NCI-H2081 treated with DMSO at 0.1 percent for 48 hours (cell line): ENCODE measurements at places on chromosomes 2 and 18.

DNA sequence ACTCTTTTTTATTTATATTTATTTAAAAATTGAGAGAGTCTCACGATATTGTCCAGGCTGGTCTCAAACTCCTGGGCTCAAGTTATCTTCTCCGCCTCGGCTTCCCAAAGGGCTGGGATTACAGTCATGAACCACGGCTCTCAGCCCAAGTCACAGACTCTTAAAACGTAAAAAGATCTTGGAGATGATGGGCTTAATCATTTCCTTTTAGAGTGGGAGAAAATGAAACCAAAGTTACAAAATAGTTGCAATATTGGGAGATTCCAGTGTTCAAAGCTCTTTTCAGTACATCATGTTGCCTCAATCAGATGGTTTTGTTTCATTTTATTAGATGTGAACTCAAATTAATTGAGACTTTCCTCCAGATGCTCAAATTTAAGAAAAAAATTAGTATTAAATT lies 151.4 kb upstream of the XPO1 start:
- DNase-seq: no peak

DNA sequence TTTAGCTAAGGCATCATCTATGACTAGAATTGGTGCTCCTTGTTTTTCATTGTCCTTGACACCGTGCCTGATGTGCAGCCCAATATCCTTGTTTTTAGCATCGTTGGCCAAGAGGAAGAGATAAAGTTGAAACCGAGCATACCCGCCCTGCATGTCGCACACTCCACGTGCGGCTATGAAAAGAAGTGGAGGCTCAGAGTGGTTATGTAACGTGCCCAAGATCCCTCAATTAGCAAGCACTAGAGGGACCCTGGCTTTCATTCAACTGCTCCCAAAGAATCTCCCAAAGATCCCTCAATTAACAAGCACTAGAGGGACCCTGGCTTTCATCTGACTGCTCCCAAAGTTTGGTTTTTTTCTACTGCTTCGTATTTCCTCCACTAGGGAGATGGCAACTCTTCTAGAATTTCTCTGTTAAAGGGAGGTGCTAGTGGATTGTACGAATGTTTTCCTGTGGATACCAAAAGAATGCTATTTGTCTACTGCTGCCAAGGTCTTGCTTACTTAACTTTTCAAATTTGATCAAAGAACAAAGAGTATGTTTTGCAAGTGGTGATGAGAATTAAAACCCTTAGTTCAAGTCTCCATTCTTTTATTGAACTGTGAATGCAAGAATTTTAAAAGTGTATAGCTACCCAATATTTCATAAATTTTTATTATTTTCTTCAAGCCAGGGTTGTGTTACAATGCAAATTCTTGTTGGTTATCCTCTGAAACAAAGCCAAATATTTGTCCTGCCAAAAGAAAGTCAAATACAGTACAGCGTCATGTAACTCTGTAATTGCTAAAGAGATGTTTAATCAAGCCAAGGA lies 92.1 kb downstream of the AOX1 start:
- DNase-seq: no peak

- no peak for DNase-seq
Measured at GRCh38 chr2:55133467-55134315, 83.4 kb upstream of the RTN4 start.

GRCh38 chr2:11056614-11057013 lies 98.7 kb upstream of the SLC66A3 start:
- no peak for DNase-seq

DNA sequence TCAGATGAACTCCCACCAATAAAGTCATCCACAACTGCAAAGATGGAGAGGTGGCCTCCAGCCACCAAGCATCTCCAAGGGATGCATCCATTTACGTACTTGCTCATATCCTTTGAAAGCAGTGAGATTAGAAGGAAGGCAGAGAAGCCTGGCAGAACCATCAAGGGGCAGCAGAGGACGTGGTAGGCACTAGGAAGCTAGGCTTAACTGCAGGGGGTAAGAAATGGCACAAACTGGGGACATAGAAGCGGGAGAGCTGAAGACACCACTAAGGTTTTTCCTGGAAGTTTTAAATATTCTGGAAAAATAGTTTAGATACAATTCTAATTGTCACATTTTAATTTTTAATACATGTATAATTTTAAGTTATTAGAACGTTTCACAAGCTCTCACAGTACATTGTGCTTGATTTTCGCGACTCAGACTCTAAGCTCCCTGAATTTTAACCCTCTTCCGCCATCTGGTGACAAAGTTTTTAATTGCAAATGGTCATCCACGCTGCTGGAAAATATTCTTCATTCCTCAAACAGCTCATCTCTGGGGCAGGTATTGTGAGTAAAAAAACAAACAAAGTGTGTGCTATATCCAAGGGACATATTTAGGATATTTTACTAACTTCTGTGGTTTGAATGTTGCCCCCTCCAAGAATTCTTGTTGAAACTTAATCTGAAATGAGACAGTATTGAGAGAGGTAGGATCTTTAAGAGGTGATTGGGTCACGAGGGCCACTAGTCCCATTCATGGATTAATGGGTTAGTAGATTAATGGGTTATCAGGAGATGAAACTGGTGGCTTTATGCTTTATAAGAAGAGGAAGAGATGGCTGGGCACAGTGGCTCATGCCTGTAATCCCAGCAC lies 1.6 kb upstream of the PSTPIP2 start:
- DNase-seq: no peak

DNA sequence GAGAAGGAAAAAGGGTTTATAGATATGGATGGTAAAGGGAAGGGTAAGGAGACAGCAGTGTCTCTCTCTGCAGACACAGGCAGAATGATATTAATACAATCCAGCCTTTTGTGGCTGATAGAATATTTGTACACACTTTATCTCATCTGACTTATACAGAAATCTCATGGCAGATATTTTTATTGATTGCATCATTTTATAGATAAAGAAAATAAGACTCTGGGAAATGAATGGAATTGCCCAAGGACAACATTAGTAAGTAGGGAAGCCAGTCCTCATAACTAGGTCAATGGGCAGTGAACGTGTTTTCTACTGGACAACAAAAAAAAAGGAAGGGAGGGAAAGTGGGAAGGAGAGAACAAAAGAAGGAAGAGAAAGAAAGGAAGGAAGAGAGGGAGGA lies 236.4 kb upstream of the EPHA4 start:
- no peak for DNase-seq

GRCh38 chr2:55779459-55780421 lies 86.1 kb upstream of the PNPT1 start:
- DNase-seq: no peak

DNA sequence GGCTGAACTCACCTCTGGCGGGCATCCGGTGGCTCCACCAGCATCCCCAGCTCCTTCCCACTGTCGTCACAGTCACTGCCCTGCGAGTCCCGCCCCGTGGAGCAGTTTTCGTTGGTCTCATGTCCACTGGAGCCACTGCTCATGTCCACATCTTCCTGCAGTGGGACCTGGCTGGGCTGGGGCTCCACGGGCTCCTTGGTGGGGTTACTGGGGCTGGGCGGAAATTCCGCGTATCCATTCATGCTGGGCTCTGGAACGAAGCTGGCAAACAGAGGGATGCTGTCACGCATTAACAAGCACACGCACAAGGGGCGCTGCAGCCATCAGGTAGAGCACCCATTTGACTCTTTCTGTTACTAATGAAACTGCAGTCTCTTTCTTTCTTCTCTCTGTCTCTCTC lies 10.7 kb downstream of the PER2 start:
- DNase-seq: no peak

GRCh38 chr2:207370646-207371045 lies 159.1 kb upstream of the CREB1 start:
- no peak for DNase-seq

GRCh38 chr2:75348307-75348706 lies 149.0 kb upstream of the TACR1 start:
- DNase-seq: no peak

- DNase-seq: no peak
Measured at GRCh38 chr18:2985628-2986027, 27.3 kb downstream of the LPIN2 start.

DNA sequence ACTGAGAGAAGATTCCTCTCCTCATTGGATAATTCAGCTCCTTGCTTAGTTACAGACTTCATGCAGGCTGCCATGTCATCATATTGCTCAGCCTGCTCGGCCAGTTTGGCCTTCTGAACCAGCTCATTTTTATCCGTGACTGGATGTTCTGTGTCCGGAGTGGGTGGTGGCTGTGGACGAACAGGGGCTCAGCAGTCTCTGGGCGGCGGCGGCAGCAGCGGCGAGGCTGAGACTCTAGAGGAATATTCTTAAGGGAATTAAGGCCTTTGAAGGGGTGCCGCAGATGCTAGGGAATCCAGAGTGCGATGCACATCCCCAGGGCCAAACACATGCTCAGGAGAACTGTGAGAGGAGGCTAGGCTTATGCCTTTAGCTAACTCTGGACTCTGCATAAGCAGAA lies 97.9 kb upstream of the GYPC start:
- no peak for DNase-seq

- no peak for DNase-seq
Measured at GRCh38 chr2:136534811-136535210, 230.5 kb upstream of the THSD7B start.

DNA sequence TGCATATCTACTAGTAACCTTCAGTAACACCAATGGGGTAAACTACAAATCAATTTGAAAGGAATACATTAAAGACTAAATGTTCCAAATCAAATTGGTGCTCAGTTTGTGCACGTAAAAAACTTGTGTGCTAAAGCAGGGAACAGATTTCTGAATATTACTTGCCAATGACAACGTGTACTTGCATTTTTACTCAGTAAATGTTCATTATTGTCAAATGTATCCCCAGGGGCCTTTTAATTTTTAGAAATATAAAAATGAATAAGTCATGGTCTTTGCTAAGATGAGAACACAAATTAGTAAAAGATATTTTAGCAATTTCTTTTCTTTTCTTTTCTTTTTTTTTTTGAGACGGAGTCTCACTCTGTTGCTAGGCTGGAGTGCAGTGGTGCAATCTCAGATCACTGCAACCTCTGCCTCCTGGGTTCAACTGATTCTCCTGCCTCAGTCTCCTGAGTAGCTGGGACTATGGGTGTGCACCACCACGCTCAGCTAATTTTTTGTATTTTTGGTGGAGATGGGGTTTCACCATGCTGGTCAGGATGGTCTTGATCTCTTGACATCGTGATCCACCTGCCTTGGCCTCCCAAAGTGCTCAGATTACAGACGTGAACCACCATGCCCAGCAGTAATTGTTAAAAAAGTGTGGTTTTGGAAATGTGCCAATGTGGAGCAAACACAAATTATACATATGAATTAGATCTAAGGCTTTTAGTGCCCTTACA lies 52.6 kb downstream of the PMAIP1 start:
- no peak for DNase-seq

DNA sequence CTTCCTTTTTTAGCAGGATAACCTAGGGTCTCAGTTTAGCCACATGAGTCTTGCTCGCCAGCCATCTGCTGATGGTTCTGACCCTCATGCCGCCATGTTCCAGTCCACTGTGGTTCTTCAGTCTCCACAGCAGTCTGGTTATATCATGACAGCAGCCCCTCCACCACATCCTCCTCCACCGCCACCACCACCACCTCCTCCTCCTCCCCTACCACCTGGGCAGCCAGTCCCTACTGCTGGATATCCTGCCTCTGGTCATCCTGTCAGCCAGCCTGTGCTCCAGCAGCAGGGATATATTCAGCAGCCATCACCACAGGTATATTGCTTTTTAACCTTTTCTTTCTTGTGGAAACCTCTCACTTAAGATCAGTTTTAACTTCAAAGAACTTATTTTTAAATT lies 89.9 kb upstream of the UBXN4 start:
- DNase-seq: no peak

DNA sequence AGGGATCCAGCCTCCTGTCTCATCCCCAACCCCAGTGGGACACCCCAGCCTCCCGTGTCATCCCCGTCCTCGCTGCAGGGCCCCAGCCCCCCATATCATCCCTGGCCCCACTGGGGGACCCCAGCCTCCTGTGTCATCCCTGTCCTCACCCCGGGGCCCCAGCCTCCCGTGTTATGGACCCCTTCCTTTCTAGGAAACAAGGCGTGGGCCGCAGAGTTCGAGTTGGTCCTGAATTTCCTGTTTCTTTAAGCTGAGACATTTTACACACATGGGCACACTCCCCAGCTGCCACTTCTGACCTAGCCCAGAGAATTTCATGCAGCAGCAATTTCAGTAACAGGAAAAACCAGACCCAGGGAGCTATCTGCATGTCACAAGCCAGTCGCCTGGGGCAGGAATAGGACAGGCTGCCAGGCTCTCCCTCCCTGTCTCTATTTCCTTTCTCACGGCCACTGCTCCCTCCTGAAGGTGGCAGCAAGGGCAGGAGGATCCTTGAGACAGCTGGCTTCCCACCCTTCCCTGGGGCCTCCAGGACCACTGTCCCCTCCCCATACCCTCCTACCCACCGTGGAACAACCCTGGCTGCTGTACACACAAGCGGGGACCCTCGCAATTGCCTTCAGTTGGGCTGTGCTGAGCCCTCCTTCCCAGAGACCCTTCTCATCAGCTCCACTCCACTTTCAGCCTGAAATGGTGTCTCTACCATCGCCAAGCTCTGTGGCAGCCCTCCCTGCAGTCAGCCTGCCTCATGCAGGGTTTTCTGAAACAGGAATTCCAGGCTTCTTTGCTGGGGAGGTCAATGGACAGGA lies 141.9 kb upstream of the ID2 start:
- no peak for DNase-seq

- no peak for DNase-seq
Measured at GRCh38 chr18:8937160-8938094, 165.1 kb upstream of the NDUFV2 start.

DNA sequence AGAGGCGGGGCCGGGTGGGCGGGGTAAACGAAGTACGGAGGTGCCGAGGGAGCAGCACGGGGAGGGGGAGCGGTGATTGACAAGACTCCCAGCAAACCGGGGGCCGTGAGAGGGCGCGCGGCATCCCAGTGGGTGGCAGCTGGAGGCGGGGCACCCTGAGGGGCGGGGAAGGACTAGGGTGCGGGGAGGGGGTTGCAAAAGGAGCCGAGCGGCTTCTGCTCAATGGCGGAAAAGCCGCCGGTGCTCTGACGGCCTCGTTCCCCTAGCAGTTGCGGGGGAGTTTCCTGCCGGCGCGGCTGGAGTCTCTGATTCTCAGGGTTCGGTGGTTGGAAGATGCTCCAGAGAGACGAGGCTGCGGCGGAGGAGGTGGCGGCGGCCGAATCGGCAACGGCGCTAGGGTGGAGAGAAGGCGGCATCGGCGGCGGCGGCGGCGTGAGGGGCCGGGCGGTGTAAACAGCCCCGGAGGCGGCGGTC lies at the start of gene PPM1B:
PPM1B (plus strand) TSS at position 195 of the 474 bp plus-strand sequence. CDS start 32,325 bp downstream, outside the sequence.
- DNase-seq: no peak

DNA sequence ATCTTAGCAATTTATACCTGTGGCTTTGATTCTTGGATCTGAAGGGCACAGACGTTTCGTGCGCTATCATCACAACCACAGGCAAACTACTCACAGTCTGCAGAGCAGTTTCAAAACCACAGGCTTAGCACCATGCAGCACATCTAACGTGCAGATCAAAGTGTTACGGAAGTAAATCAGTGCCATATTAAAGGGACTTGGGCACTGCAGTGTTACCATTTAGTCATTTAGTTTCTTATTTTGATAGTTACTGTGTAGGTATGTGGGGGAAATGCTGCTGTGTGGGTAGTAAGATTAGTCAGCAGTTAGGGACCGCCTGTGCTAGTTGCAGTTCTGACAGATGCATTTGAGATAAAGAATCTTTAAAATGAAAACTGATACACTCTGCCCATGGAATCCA lies 384.0 kb downstream of the NBAS start:
- DNase-seq: no peak
